ENCODE measurements at places on chromosomes 5 and 9. TPM values are rescaled to one million over a fixed set of nuclear protein-coding genes. Genes with fewer than 3 reads are reported as not detected.
A peak's percentile ranks its signal among the peaks of the same experiment; 100 is the strongest.

DNA sequence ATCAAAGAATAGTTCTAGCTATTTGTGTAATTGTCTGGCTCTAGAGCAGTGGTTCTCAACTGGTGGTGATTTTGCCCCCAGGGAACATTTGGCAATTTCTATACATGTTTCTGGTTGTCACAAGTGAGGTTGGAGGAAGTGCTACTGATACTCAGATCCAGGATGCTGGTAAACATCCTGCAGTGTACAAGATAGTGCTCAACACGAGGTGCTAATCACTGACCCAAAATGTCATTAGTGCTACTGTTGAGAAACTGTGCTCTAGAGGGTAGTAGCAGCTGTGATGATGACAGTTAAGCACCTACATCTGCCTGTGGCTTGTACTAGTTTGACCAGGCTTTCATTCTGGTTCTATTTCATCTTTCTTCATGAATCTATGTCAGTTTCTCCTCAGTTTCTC lies 22.1 kb downstream of the LRRC19 start:
- DNase-seq = no peak

DNA sequence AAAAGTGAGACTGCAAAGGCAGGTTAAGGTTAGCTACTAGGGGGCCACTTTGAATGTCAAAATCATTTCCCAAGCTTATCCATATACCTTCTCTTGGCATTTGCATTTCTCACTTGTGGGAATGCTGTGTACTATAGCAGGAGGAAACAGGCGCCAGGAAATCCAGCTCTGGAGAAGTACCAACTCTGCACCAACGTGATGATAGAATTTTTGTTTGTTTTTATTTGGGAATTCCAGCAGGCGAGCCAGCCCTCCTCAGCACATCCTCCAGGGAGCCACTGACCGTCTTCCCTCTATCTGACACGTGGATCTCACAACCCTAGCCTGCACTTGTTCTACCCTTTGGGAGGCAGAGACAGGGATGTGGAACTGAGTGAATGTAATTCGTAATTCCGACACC lies 318.0 kb downstream of the ACTL7B start:
- DNase-seq = no peak

GRCh38 chr5:55625589-55625909 lies 86.6 kb downstream of the SLC38A9 start:
- no peak for DNase-seq

DNA sequence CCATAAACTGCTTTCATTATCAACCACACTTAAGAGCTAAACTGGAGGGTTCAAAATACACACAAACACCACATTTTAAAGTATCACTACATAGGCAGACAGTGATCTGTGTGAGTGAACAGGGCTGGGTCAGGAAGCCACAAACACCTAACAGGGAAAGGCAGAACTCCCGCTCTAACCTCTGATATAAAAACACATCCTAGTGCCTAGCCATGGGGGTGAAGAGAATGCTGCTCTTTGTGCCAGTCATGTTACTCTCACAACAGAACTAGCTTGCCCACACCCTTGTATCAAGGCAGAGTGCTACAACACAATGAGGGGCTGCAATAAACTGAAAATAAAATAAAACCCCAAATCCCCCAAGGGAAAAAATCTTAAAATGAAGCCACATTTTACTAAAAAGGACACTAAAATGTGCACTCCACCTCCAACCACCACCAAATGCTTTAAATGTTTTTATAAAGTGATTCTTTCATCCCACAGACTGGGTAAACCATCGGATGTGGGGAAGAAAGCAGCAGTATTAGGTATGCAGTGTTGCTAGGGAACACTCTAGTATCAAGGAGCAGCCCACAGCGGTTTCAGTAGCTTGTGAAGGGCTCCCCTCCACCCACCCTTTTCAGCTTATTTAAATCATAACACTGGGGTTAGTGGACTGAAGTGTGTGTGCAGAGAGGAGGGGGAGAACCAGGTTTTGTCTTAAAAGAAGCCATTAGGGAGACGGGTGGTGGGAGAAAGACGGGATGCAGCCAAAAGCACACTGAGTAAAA lies 64.5 kb downstream of the TMEM161B start:
- DNase-seq = no peak

DNA sequence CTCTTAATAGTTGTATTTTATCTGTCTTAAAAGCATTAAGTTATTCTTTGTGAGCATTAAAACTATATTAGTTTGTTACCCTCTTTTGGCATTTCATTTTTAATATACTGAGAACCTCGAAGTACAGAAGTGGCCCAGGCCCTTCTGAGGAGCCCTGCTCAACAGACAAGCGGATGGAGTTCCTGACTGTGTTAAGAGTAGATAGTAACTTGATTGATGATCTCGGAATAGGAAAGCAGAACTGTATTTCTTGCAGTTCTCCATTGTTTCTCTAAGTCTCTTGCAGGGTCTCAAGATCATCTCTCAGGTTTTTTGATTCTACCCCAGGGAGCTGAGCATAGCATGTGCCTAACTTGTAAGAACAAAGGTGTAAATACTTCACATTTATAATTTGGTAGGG lies 139.6 kb downstream of the SMARCA2 start:
- DNase-seq = no peak

DNA sequence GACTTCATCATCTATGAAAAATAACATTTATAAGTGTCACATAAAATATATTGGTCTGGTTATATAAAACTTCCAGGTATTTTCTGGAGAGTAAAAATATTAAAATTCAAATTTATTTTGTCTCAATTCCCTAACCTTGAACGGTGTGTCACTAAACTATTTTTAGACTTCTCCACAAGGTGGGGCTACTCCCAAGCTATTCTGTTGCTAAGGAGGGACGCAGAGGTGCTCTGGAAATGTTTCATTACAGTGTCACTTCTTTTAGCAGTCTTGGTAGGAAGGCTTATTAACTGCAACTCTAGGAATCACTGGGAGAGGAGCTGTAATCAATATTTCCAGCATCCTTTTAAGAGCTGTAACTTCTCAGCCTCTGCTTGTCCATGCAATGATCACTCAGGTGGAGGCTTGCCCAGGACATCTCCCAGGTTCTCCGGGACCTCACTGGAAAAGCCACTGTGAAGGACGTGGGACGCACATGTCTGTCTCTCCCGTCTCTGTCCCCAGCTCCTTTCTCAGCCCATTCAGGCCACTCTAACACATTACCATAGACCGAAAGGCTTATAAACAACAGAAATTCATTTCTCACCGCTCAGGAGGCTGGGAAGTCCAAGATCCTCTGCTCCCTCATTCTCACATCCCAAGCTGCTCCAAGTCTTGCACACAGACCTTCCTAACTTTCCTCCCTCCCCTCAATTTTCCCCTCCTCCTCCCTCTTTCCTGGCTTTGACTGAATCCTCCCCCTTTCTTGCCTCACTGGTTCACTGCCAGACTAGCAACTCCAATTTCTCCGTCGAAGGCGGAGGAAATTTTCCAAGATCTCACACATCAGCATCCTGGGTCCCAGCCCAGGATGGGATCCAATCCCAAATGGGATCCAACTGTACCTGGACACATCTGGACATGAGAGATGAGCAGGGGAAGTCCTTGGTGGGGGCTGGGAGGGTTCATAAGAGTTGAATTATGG lies 32.7 kb upstream of the DNAH5 start:
- no peak for DNase-seq

The TOR2A gene
- total RNA-seq = 11.4 TPM

DNA sequence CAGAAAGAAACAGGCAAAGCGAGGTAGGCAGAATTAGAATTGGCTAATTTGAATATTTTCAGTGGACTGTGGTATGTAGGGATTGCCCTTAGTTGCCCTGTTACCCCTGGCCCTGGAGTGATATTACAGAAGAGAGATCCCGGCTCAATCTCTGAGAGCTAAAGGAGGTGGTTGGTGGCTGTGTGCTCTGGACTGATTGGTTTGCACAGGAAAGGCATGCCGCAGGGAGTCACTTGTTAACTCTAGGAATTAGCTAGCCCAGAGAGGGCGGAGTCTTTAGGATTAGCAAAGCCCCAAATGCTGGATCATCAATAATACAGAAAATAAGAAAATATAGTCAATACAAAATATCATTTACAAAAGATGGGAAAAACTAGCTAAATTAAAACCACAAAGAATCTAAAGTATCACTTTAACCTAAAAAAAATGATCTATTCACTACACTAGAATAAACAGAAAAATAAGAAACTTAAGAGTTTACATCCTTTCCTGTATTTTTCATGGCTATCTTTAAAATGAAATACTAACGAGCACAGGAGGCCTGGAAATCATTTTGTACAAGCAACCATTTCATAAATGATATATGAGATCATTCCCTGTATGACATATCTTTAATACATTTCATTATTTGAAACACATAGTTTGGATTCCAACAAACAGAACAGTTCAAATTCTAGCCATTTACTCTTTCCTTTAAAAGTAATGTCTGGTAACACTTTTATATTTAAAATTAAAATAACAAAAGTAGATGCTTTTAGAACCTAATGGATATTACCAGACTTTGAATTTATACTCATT lies 71.1 kb downstream of the GNAQ start:
- DNase-seq = no peak

The TAF11L11 gene
- not detected for total RNA-seq

DNA sequence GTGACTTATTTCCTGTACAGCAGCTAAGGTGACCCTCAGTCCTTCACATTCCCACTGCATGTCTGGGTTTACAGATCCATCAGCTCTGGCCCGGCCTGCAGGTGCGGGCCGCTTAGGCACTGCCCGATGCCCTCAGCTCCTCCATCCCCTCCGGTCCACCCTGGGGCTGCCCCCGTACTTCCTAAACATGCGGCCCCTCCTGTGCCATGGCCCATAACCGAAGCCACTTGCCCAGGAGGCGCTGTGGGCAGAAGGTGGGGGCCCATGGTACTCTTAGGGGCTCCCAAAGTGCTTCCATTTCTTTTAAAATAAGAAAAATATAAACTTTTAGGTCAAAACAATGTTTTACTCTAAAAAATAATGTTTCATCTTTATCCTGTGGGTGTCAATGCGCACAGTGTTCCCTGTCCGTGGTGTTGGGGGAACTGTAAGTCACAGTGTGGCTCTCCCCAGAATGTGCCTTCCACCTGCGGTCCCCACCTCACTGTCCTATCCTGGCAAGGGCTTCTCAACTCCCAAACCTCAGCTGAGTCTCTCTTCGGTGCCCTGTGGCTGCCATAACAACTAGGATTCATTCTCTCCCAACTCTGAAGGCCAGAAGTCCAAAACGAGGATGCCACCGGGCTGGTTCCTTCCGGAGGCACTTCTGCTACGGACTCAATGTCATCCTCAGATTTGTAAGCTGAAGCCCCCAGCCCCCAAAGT lies 132.7 kb upstream of the LPCAT1 start:
- peak; percentile 38 for DNase-seq

- DNase-seq = no peak
These were observed 1268.5 kb upstream of the C9orf72 start for GRCh38 chr9:28841775-28842174.

The AGGF1 gene
- 25.2 TPM for total RNA-seq

The C5orf34 gene
- 16.5 TPM for total RNA-seq

DNA sequence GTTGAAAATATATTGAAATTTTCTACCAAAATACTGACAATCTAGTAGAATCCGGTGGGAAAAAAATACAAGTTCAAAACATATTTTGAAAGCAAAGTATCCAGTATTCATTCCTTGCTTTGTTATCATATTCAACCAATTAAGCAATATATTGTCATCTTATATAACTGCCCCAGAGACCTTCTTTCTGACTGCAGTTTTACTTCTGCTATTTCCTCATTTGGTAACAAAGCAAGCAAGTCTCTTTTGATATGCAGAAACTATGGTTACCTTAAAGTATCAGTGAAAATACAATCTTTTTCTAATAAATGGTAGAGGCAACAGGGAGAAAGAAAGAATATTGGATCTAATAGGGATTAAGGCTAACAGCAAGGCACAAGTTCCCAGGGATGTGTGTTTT lies 663.7 kb upstream of the MEF2C start:
- DNase-seq = no peak

- no peak for DNase-seq
These were observed 680 bp upstream of the RFK start for GRCh38 chr9:76394960-76395252.

The SPATA31E1 gene
- 0.26 TPM for total RNA-seq

DNA sequence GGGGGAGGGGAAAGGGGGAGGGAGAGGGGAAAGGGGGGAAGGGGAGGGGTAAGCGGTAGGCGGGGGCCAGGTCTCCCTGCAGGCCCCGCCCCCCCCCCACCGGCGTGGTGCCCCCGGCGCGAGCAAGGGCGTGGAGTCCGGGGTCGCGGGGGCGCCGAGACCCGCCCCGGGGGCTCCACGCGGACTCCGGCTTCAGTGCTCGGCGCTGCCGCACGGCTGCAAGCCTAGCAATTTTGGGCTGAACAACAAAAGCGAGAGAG lies 10.8 kb downstream of the C9orf50 start:
- DNase-seq = no peak

- no peak for DNase-seq
These were observed 115.0 kb upstream of the CACNA1B start for GRCh38 chr9:137762414-137763061.

DNA sequence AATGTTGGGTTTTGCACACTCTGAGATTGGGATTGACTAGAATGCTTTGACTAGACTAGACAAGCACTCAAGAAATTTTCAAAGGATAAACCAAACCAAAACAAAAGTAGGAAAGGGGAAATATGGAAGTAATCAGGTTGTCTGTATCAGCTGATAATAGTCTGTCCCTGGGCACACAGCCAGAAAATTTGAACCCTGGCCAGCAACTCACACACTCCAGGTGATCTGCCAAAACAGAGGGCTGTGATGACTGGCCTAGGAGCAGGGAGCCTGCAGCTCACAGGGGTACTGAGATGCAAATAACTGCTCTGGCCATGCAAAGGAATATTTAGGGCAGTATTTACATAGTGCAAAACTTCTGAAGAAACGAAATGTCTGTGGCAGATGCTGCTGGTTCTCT lies 112.3 kb upstream of the SMIM23 start:
- peak; percentile 30 for DNase-seq

The ADAMTS19 gene
- total RNA-seq = not detected

- no peak for DNase-seq
These were observed 1596.1 kb upstream of the WWC1 start for GRCh38 chr5:166695326-166695725.

The RAI14 gene
- total RNA-seq = 30.6 TPM

DNA sequence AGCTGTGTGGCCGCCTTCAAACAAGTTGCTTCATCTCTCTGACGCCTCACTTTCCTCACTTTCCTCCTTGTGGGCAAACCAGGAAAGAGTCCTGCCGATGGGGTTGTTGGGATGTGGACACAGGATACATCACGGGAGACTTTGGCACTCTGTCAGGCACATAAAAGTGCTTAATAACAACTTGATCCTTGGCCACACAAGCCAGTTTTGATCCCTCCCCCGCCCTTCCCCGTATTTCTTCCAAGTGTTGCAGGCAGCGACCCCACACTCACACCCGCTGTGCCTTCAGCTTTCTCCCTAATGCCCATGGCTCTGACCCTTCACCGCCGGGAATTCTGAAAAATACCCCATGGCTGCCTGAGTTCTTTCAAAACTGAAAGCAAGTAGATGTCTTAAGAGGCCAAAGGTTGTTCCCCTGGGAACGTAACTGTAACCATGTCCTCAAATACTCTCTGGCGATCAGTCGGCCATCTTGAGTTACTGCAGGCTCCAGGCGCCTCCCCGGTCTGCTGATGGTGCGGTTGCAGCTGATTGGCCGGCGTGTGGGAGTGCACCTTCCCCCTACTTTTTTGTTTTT lies 59.8 kb downstream of the ARHGEF37 start:
- DNase-seq = no peak

The C9orf50 gene
- total RNA-seq = not detected

- DNase-seq = peak; percentile 99
These were observed 8.6 kb upstream of the ANKRD33B start for GRCh38 chr5:10555277-10555684.

The FBP1 gene
- total RNA-seq = not detected

Data from SJSA1 (cell line).